Endothelial cell of umbilical vein (primary cell): ENCODE measurements at places on chromosomes 7 and 10.

DNA sequence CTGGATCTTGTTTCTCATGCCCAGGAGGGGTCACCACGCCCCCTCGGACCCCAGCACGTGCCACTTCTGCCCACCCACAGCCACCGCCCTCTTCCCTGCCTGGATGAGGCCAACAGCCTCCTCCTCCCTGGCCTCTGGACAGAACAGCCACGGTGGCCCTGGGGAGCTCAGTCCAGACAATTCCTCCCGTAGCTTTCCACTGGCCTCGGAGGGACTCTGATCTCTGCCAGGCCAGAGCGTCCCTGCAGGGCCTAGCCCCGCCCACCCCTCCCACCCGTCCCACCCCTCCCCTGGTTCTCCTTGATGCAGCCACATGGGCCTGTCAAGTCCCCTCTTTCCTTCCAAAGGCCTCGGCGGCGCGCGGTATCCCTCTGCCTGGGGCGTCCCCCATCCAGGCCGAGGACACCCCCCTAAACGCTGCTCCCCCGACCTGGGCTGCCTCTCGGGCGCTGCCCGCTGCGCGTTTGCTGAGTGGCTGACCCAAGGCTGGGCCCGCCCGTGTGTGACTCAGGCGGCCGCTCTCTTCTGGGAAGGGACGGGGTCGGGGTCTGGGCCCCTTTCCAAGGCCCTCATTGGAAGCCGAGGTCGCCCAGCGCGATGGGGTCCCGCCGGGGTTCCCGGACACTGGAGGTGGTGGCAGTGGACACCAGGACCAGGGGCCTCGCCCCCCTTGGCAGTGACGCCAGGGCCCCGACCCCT lies 557 bp downstream of the TMEM120A start:
- H3K4me3 ChIP-seq: peak overlapping the region; percentile 53
- H3K36me3 ChIP-seq: no peaks in the 10 kb centered on the region
- H3K4me1 ChIP-seq: peaks cover 4% of the 10 kb centered on the region
- H3K27me3 ChIP-seq: no peaks in the 10 kb centered on the region
- H3K27ac ChIP-seq: peak overlapping the region; percentile 40
- DNase-seq: peak; percentile 72

DNA sequence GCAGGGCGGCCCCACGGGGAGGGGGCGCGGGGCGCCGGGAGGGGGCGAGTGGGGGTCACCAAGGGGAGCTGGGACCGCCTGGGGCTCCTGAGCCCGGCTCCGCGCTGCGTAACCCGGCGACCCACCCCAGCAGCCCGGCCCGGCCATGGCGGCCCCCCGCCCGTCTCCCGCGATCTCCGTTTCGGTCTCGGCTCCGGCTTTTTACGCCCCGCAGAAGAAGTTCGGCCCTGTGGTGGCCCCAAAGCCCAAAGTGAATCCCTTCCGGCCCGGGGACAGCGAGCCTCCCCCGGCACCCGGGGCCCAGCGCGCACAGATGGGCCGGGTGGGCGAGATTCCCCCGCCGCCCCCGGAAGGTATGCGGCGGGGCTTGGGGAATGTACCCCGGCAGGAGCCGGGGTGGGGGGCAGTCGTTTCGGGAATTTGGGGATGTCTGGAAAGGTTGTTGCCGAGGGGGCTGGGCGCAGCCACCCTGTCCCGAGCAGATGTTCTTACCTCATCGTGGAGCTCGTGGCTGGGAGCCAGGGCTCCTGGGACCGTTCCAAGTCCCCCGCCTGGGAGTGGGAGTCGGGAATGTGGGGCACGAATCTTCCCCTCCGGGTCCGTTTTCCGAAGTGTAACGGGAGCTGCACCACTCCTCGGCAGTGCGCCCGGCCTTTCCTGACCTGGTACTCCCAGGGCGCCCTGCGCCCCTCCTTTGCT lies 431 bp downstream of the ZYX start:
- H3K4me1 ChIP-seq: peaks cover 48% of the 10 kb centered on the region
- peak overlapping the region; percentile 76 for H3K4me3 ChIP-seq
- no peaks in the 10 kb centered on the region for H3K27me3 ChIP-seq
- DNase-seq: peak; percentile 68
- H3K36me3 ChIP-seq: peaks cover 5% of the 10 kb centered on the region

- H3K4me1 ChIP-seq: no peaks in the 10 kb centered on the region
- no peak overlapping the region for H3K4me3 ChIP-seq
- no peak for DNase-seq
Measured at GRCh38 chr10:8245131-8245813, 190.8 kb downstream of the GATA3 start.

GRCh38 chr10:34816501-34817002 lies 1.5 kb upstream of the PARD3 start:
- peaks cover 3% of the 10 kb centered on the region for H3K27me3 ChIP-seq
- H3K36me3 ChIP-seq: no peaks in the 10 kb centered on the region
- H3K27ac ChIP-seq: no peak overlapping the region
- DNase-seq: peak; percentile 34

- no peak for DNase-seq
- H3K27me3 ChIP-seq: no peaks in the 10 kb centered on the region
- no peaks in the 10 kb centered on the region for H3K36me3 ChIP-seq
- no peak overlapping the region for H3K4me3 ChIP-seq
- no peak overlapping the region for H3K27ac ChIP-seq
- H3K4me1 ChIP-seq: no peaks in the 10 kb centered on the region
Measured at GRCh38 chr10:20644421-20644820, 252.7 kb downstream of the NEBL start.

GRCh38 chr10:7756360-7756992 lies 31.3 kb downstream of the KIN start:
- H3K27me3 ChIP-seq: no peaks in the 10 kb centered on the region
- no peaks in the 10 kb centered on the region for H3K4me1 ChIP-seq
- no peak overlapping the region for H3K27ac ChIP-seq
- H3K4me3 ChIP-seq: no peak overlapping the region

DNA sequence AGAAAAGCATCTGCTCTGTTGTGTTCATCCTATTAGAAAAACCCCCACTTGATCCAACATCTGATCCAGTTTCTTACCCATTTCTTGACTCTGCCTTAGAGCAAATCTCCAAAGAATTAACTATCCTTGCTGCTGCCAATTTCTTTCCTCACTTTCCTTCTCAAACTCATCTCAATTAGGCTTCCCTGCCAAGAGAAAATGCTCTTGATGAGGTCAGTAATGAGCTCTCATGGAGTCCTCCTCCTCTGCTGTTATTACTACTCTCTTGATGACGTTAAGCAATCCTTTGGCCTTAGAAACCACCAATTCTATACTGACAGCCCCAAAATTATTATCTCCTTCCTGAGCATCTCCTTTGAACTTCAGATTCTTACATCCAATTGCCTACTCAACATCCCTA lies 162.0 kb upstream of the FAM13C start:
- no peak overlapping the region for H3K4me3 ChIP-seq
- no peak for DNase-seq
- no peak overlapping the region for H3K27ac ChIP-seq
- no peaks in the 10 kb centered on the region for H3K36me3 ChIP-seq
- no peaks in the 10 kb centered on the region for H3K4me1 ChIP-seq
- H3K27me3 ChIP-seq: no peaks in the 10 kb centered on the region

DNA sequence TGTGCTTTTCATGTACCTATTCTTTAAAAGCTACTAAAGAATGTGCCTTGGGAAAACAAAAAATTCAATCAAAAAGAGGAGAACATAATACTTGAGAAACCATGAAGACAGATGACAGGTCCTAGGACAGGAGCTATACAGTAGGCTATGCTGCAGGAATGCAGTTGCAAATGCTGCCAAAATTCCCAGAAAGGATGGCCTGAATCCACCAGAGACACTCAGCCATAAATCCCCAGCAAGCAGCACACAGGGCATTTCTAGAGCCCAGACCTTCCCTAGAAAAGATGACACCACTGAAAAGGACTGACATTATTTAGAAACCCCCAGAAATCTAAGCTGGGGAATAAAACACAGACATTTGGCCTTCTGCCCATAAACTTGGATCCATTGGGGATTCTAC lies 237.3 kb downstream of the C7orf25 start:
- no peaks in the 10 kb centered on the region for H3K27me3 ChIP-seq
- H3K4me1 ChIP-seq: peaks cover 4% of the 10 kb centered on the region
- DNase-seq: no peak
- no peak overlapping the region for H3K4me3 ChIP-seq
